Hematopoietic multipotent progenitor cell treated with erythropoietin and hydrocortisone succinate and interleukin-3 and kit ligand, for 15 days (in vitro differentiated cells): ENCODE measurements at places on chromosomes 5 and 9.

DNA sequence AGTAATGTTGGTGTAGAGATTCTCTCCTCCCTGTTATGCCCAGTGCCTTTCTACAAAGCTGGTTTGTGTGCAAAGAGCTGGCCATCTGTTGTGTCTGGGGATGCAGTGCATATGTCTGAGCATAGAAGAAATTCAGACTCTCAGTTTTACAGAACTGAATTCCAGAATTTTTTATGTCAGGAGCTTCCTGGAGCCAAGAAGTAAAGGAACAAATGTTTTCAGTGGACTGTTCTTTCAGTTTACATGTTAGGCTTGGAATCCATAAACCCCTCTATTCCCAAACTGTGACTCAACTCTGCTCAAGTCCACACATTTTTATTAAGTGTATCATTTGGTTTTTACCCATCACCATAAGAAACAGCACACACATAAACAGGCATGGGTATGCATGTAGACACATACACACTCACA, 366.0 kb downstream of the BRINP1 start:
- DNase-seq, result no peak

GRCh38 chr5:176837707-176838115, 27.4 kb downstream of the UNC5A start:
- DNase-seq, result peak; percentile 51

DNA sequence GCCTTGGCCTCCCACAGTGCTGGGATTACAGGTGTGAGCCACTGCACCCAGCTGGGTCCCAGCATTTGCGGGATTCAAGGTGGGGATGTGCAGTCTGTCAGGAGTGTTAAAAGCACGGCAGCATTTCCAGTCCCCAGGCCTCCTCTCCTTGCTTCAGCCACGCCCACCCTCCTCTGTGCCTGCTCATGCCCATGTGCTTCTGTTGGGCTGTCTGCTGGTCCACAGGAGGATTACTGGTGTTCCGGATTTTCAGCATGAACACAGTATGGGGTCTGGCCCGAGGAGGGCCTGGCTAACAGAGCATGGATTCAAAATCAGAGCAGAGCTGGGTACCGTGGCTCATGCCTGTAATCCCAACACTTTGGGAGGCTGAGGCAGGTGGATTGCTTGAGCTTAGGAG, 5.5 kb downstream of the ARRDC1 start:
- no peak for DNase-seq

GRCh38 chr9:79610791-79611614, 39.2 kb downstream of the TLE4 start:
- no peak for DNase-seq

DNA sequence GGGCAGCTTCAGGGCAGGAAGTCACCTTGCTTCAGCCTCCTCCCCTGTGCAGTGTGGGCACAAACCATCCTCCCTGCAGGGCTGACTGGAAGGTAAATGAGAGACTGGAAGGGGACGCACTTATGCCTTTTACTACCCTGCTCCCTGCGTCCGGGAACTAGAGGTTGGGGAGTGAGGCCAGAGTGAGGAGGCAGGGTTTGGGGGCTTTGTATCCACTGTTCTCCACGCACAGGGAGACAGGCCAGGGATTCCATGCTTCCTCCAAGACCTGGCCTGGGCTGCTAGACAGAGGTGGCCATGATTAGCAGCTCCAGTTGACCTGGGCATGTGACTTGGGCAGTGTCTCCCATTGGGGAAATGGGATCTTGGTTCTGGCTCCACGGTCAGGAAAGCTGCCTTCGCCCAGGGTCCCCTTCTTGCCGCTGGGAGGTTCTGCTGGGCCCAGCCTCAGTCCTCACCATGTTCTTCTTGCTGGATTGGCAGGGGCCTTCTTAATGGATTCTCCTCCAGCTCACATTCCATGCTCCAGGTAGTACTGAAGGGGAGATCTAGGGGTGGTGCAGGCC, 37.0 kb upstream of the PSD2 start:
- no peak for DNase-seq

DNA sequence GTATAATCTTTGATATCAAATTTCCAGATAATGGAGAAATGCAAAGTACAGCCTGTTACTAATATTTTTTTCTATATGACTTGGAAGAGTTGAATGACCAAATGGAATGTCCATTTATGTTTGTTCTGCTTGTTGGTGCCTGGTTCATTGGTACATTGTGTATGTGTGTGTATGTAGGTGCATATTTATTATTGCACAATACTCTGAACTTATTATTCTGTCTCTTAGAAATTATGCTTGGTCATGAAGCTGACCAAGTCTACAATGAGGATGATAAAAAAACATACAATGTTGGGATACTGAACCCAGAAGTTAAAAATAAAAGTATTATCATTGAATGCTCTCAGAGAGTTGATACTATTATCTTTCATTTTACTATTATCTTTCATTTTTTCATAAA, 706.3 kb downstream of the KCTD16 start:
- DNase-seq, result no peak
